ENCODE measurements at places on chromosomes 1 and 21.
A peak's percentile ranks its signal among the peaks of the same experiment; 100 is the strongest.

DNA sequence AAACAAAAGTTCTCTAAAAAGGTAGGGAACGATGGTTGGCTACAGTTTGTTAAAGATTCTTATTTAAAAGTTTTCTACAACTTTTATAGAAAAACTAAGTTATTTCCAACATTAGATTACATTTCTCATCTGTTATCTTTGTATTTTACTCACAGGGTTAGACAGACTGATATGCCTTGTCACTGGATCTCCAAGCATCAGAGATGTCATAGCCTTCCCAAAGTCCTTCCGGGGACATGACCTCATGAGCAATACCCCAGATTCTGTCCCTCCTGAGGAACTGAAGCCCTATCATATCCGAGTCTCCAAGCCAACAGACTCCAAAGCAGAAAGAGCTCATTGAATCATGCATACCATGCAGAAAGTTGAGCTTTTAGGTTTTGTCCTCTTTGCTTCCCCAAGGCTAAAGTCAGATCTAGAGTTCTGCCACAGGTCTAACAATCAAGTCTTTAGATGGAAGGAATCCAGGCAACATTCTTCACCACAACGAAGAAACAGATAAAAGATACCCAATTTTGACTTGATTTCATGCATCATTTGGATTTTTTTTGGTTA lies 10.3 kb downstream of the GAS5 start:
- no peak for DNase-seq

DNA sequence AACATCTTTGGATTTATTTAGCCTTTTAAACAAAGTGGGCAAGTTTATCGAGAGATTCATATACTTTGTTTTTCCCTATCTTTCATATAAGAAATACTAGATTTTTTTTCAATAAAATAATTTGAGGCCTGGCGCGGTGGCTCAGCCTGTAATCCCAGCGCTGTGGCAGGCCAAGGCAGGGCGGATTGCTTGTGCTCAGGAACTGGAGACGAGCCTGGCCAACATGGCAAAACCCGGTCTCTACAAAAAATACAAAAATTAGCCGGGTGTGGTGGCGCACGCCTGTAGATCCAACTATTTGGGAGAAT lies 1.6 kb upstream of the CDC14A start:
- no peak for DNase-seq

GRCh38 chr1:14737561-14738094 lies 139.1 kb downstream of the KAZN start:
- DNase-seq, result no peak

GRCh38 chr1:194295685-194296084 lies 1109.3 kb upstream of the B3GALT2 start:
- DNase-seq, result peak; percentile 36

- no peak for DNase-seq
Observed at GRCh38 chr1:217929213-217929885, 298.2 kb downstream of the SPATA17 start.

DNA sequence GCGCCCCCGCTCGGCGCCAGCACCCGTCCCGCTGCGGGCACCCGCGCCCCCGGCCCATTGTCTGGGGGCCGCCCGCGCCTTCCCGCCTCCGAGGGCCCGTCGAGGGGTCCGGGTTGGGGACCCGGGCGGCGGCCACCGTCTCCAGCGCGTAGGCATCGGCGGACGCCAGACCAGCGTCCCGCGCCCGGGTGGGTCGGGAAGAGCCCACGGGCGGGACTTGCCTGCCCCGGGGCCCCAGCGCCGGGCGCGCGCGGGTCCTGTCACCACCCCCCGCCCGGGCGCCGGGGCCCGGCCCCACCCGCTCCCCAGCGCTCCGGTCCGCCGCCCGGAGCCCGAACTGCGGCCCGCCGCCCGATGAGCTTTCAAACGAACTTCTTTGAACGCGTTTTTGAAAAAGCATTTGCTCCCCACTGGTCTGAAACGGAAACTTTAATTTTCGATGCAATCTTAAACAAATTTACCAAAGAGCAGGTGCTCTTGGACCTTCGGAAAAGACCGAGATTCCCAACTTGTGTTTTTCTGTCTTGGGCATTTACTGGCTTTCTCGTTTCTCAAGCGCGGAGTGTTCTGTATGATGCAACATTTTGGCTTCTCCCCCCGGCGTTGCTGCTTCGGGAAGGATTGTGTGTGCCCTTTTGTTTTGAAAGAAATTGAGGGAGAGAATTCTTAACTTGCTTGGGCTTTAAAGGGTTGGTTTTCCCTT lies 615 bp downstream of the CLIC4 start:
- peak; percentile 31 for DNase-seq

DNA sequence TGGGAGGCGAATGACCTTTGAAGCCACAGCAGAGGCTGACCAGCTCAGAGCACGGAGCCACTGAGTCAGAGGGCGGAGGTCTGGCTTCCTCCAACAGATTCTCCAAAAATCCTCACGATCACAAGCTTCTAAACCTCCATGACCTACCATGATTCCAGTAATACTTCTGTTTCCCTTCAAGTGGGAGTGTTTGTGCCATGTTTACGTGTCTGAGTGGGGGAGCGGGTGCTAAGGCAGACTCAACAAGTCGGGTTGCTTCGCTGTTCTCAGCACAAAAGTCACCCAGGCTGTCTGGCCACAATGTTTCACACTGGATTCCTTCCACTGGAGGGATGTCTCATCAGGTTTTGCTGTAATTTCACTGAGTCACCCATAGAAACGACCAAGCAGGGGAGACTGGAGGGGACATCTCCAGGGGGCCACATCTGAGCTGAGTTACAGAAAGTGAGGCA lies 86.2 kb downstream of the SLC66A1 start:
- no peak for DNase-seq

DNA sequence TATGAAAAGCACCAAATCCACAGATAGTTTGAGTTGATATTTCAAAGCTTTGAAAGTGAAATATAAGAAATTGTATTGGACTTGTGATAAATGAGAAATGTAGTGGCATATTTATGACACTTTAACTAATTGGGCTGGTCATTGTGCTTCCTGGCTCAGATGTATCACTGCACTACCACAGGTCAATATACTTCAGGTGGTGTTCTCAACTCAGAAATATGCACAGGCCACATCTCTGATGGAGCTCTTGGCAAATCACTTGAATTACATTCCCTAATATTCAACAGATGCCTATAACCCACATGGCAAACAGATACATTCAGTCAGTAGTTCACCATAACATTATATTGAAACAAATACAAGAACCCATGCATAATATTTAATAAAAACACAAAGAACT lies 209.6 kb downstream of the LYPLAL1 start:
- DNase-seq, result no peak

GRCh38 chr21:16305686-16306085 lies 575.9 kb downstream of the USP25 start:
- DNase-seq, result no peak

GRCh38 chr1:241606544-241606943 lies 33.6 kb downstream of the CHML start:
- DNase-seq, result no peak

- DNase-seq, result no peak
Observed at GRCh38 chr1:43316738-43317520, 16.1 kb downstream of the TIE1 start.

GRCh38 chr21:21921410-21922232 lies 923.4 kb downstream of the NCAM2 start:
- no peak for DNase-seq

DNA sequence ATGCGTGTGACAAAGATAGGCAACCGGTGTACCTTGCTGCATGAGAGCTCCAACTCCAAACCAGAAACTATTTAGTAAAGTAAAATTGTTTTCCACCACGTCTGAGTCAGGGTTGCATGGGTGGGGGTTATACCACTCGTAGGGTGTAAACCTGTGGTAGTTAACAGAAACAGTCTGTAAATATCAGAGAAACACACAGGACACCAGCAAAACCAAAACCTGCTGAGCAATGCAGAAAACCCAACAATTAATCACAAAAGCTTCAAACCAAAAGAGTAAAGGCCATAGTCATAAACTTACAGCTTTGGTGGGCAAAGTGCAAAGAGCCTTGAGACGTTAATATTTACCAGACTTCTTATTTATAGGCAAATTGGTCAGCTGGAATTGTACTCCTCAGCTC lies 282.7 kb downstream of the BACH1 start:
- no peak for DNase-seq

DNA sequence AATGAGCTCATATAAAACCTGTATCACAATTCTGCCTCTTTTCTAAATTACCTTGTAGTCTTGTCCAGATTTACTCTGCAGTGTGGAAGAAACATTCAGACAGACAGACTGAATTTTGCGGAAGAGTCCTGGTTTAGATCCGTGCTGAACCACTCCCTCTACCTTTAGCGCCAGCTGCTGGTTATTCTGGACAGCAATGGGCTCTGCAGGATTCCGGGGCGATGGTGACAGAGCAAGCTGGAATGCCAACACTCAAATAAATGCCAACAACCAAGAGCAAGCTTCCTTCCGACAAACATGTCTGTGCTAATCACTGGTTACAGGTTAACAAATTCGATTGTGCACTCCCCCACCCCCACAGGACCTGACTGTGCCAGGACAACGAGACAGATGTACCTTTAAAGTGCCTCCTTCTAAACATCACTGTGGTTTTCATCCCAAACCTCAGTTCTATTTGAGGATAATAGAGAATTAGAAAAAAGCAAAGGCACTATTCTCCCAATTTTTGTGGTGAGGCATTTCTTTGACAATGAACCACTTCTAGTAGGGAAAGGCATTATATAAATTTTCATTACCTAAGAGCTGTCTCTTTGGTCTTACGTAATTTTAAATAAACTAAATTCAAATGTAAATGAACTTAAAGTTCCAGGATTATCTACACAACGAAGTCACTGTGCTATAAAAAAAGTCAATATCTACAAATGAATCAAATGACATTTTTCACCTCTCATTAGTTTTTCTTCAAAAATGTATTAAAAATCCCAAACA lies 90.4 kb downstream of the INTS7 start:
- peak; percentile 30 for DNase-seq

GRCh38 chr1:165387505-165387904 lies 31.0 kb upstream of the LMX1A start:
- no peak for DNase-seq

DNA sequence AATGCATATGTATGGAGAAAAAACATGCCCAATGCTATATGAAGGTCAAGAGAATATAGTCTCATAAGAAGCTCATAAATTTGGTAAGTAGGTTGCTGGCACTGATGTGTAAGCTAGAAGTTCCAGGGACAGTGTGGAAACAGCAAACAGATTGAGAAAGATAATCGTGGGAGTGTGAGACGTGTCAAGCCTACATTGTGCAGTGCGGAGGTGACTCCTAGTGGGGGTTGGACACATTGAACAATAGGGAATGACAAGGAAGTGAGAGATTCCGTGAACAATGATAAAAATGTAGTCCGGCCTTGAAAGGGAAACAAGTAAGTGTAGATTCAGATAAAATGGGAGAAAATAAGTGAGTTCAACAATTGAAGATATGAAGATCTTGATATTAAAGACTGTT lies 788.4 kb upstream of the PRMT6 start:
- peak; percentile 52 for DNase-seq
